CD14-positive monocyte (primary cell): ENCODE measurements at places on chromosomes 2 and 18.

- DNase-seq = no peak
These were observed 69.7 kb upstream of the SULT1C3 start for GRCh38 chr2:108169982-108170625.

GRCh38 chr2:229474125-229474524 is 203.0 kb upstream of the PID1 start:
- DNase-seq = no peak

- no peak for DNase-seq
These were observed 113.9 kb downstream of the MREG start for GRCh38 chr2:215899141-215900074.

- DNase-seq = no peak
These were observed 294.1 kb downstream of the BCL2 start for GRCh38 chr18:63025251-63026090.

GRCh38 chr18:59681521-59682004 is 15.7 kb downstream of the CCBE1 start:
- no peak for DNase-seq

- peak; percentile 25 for DNase-seq
These were observed 10.1 kb downstream of the CYP26B1 start for GRCh38 chr2:72137498-72138010.

- no peak for DNase-seq
These were observed 10.7 kb downstream of the CXCR1 start for GRCh38 chr2:218155953-218156479.

- DNase-seq = no peak
These were observed 266.8 kb upstream of the SMIM21 start for GRCh38 chr18:75694292-75694691.

DNA sequence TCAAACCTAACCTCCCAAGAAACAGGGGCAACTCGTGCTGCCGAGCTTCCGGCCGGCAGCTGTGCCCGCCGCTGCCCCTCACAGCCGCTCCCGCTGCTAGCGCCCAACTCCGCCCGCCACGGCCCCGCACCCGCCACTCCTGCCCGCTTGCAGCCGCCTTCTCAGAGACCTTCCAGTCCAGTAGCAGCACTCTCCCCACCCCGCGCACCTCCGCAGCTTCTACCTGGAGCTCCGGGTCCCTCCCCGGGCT is 722 bp upstream of the C2orf15 start:
- DNase-seq = peak; percentile 10
